ENCODE measurements at places on chromosomes 2 and 18.

DNA sequence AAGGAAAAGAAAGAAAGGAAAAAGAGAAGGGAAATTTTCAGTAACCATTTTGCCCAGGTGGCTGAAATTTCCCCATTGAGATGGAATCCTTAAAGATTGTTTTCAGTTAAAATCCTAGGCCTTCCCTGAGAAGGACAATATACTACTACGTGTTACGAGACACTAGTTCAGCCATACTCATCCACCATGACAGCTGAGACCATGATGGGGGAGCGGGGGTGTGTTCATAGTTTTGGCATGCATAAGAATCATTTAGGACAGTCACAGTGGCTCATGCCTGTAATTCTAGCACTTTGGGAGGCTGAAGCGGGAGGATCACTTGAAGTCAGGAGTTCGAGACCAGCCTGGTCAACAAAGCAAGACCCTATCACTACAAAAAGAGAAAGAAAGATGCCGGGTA lies 28.0 kb downstream of the PLA2R1 start:
- no peak for DNase-seq

GRCh38 chr2:128809880-128810279 lies 491.2 kb upstream of the HS6ST1 start:
- DNase-seq, result no peak

DNA sequence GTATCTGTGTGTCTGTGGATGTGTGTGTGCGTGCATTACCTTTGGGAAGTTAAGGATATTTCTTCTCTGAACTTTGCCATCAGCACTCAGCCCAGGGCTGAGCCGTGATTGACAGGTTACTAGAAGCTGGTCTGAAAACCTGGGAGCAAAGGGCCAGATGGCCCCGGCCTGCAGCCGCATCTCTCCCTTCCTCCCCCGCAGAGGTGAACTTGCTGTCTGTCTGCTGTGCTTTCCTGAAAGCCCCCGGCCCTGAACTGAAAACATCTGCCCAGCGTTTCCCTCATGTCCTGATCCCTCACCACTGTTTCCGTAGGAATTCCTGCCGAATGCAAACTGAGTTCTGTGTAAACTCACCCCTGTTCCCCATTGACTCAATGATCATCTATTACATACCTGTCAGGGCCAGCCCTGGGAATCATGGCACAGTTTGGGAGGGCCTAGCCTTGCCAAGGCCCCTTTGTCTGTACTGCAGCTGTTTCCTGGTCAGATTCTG lies 45.8 kb downstream of the MYCN start:
- no peak for DNase-seq

DNA sequence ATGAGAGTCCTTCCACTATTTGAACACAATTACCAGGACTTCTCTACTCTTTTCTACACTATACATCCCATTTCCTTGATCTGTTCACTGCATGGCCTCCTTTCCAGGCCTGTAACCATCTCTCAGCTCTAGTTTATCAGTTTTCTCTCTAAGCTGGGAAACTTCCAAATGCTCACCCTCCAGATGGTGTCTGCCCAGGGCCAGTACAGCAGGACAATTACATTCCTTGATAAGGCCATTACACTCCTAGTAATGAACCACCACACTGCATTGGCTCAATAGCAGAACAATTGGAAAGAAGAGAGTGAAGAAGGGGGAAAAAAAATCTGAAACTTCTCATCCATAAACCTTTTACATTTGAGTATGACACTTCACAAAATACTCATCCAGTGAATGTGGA lies 359.1 kb downstream of the ALK start:
- no peak for DNase-seq

DNA sequence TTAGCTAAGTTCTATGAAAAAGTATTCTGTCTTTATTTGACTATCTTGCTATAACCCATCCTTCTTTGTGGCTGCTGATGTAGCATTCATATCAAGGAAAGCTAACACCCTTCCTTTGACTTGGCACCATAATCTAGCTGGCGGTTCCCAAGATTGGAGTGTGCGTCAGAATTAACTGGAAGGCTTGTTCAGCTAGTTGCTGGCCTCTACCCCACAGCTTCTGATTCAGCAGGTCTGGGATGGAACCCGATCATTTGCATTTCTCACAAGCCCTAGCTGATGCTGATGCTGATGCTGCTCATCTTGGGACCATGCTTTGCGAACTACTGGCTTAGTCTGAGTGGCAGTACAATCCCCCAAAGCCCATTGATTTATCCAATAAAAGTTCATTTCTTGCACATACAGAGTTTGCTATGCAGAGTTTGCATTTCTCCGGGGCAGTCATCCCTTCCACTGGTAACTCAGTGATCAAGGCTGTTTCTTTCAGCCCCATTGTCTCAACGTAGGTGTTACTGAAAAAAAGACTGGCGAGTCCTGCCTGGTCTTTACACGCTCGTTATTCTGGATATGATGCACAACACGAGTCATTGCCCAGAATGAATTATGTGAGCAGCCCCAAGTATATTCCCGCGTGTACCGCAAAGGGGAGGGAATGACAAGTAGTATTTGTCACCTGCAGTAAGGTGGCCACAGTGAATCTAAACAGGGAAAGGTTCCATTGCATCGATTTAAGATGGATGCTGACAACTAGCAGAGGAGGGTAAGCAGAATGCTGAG lies 96.5 kb downstream of the ZNF532 start:
- DNase-seq, result no peak

- no peak for DNase-seq
Measured at GRCh38 chr2:74379851-74380789, at the start of gene DCTN1. Gene DCTN1 (minus strand): TSS chr2:74380311. CDS start chr2:74380037, 274 bp downstream.

DNA sequence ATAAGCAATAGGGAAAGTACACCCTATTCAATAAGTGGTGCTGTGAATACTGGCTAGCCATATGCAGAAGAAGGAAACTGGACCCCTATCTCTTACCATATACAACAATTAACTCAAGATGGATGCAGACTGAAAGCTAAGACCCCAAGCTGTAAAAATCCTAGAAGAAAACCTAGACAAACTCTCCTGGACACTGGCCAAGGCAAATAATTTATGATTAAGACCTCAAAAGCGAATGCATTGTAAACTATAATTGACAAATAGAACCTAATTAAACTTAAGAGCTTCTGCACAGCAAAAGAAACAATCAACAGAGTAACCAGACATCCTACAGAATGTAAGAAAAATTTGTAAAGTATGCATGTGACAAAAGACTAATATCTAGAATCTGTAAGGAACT lies 41.1 kb upstream of the ASXL3 start:
- DNase-seq, result no peak

DNA sequence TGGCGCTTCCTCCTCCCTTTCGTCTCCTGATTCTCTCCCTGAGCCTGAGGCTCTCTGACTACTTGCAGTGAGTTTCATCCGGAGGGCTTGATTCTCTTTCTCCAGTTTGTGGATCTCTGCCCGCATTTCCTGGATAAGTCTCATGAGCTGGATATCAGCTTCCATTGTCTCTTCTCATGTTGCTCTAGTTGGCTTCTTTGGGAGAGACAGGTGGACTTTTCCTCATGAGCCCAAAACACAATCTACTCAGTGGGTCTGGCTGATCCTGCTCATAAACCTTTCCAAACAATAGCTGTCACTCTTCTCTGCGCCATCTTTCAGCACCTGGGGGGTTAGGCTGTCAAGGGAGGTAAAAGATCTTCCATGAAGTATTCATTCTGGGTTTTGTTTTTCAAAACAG lies at the start of gene CCDC195:
Gene CCDC195 (minus strand): TSS at position 165 of the 400 bp plus-strand sequence. CDS start 0 bp downstream, at position 165.
- DNase-seq, result no peak

GRCh38 chr2:29189052-29189451 lies 73.8 kb downstream of the CLIP4 start:
- DNase-seq, result no peak

DNA sequence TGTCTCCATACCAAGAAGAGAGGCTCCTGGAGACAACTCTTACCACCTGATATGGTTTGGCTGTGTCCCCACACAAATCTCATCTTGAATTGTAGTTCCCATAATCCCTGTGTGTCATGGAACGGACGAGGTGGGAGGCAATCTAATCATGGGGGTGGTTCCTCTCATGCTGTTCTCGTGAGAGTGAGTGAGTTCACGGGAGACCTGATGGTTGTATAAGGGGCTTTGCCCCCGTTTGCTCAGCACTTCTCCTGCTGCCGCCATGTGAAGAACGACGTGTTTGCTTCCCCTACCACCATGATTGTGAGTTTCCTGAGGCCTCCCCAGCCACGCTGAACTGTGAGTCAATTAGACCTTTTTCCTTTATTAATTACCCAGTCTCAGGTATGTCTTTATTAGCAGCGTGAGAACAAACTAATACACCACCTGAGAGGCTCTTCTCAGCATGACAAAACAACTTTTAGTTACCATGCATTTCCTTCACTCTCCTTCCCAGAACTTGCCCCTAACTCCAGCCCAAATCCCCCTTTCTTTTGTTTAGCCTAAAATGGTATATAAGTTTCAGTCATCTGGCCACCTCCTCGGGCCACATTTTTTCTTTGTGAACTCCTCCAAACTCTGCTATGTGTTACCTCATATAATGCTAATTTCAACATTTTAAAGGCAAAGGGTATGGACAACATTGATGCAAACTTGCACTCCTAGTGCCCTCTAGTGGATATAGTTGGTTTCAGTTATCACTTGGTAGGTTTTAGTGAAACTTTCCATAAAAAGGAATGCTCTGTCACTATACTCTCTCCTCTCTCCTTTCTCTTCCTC lies 58.6 kb upstream of the SLC25A52 start:
- DNase-seq, result no peak

GRCh38 chr2:50469784-50470183 lies 562.1 kb downstream of the NRXN1 start:
- no peak for DNase-seq

- no peak for DNase-seq
Measured at GRCh38 chr2:197161774-197162173, 148.8 kb downstream of the ANKRD44 start.

GRCh38 chr2:37669446-37669845 lies 2.0 kb downstream of the CDC42EP3 start:
- DNase-seq, result no peak

GRCh38 chr2:41716497-41716896 lies 331.3 kb upstream of the PKDCC start:
- DNase-seq, result no peak

DNA sequence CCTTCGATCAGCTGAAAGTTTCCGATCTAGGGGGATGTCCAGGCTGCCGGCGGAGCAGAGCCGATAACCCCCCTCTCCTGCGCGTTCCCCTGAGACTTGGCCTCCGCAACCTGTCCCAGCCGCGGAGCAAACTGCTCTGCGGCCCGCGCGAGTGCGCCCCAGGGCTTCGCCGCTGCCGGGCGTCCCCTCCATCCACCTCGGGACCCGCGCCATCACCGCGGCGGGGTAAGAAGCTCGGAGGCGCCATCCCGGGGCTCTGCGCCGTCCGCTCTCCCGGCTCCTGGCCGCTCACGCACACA lies 990 bp upstream of the GDF7 start:
- DNase-seq, result no peak

GRCh38 chr18:9841752-9842151 lies 44.0 kb upstream of the TXNDC2 start:
- DNase-seq, result no peak

DNA sequence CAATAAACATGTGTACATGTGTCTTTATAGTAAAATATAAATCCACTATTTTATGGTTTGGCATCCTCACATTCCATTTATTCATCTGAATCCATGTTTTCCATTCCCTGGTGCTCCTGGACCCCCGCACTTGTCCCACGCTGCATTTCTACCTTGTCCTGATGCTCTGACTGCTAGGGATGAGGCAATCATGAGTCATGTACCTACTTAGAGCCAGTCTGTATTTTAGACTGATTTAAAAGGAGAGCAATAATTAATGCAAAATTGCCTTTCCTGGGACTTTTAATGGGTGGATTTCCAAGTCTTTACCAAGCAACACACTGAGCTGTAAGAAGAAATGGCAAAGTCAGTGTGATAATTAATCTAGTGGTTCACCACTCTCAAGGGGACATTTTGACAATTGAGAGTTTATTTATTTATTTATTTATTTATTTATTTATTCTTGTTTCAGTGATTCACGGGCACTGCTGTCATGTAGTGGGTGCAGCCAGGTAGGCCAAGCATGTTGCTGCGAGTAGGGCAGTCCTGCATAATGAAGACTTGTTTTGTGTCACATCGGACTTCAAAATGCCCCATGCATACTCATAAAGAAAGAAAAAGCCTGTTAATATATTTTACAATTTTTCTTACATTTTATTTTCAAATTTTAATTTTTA lies 419.3 kb upstream of the VWC2L start:
- DNase-seq, result no peak

- DNase-seq, result no peak
Measured at GRCh38 chr2:214255046-214255445, 155.8 kb upstream of the VWC2L start.

- no peak for DNase-seq
Measured at GRCh38 chr2:237315170-237315828, 98.7 kb downstream of the COL6A3 start.

GRCh38 chr18:75374466-75374865 lies 53.0 kb downstream of the SMIM21 start:
- DNase-seq, result no peak

- no peak for DNase-seq
Measured at GRCh38 chr18:75753753-75754152, 326.2 kb upstream of the SMIM21 start.

GRCh38 chr2:1701556-1702185 lies 42.6 kb downstream of the PXDN start:
- DNase-seq, result no peak

DNA sequence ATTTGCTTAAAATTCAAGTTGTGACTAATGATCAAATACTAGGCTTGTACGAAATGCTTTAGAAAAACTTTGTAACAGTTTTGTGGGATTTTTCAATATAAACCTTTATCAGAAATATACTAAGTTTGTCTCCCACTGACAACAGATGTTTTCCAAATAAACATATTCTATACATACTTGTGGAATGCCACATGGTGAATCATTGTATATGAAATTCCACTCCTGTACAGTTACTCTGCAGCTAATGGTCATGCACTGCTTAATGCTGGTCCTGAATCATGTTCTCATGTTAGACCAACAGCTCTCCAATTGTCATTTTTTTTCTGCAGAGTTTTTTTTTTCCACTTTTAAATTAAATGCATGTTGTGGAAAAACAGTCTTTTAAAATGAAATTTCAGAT lies 90.1 kb downstream of the DPP4 start:
- no peak for DNase-seq

- no peak for DNase-seq
Measured at GRCh38 chr18:356778-357177, 88.9 kb upstream of the THOC1 start.

DNA sequence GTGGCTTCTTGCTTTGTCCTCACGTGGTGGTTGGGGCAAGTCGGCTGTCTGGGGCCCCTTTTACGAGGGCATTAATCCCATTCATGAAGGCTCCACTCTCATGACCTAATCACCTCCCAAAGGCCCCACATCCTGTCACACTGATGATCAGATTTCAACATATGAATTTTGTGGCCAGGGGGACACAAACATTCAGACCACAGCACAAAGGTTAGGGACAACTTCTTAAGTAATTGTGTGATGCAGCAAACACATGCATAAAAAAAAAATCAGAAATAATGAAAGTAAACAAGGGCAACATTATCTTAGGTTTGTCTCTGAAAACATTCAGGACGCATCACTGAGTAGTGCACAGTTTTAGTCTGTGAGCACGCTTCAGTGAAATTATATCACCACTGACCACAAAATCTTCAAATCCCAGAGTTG lies 54.2 kb upstream of the FRZB start:
- no peak for DNase-seq

Measured in activated gamma-delta T cell treated with anti-CD3 and anti-CD28 coated beads, Interleukin-2, amount 50 U/mL, for 16 hours (primary cell).